ENCODE measurements at places on chromosomes 6 and 20.

DNA sequence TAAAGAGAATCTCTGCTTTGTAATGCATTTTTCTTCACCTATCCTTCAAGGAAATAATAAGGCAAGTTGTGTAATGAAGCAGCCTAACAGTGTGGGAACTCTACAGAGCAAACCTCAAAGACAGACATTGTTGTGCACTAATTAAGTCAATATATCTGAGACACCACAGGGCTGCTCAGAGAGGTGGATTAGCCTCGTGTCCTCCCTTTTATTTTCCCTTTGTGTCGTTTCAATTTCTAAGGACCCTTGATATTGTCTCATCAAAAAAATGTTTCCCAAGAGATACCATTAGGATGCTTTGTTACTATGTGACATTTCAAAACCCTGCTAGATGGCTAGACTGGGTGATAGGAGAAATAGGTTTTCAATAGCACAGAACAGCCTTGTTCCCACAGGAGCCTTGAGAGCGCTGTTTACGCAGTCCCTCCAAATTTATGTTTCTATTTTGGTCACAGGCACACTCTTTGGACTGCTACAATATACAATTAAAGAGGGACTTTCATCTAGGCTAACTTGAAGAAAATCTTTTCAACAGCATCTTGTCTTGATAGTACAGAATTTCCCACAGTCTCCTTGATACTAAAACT is 23.1 kb downstream of the UBE3D start:
- DNase-seq: no peak

GRCh38 chr6:50966532-50966931 is 147.9 kb downstream of the TFAP2B start:
- DNase-seq: no peak

DNA sequence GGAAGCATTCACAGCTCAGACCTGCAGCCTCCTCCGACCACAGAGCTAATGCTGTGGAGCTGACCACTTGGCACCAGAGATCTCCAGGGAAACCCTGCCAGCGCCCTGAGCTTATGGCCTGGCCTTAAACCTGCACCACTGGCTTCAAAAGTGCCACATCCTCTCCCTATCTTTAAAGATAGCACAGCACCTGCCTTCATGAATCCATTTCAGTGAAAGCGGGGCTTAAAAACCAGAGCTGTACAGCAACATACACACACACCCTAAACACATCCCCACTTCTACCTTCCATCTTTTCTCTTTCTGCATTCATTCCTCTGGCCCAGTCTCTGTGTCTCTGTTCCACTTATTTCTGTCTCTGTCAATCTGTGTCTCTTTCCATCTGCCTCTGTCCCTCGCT is 59.8 kb upstream of the CCDC167 start:
- DNase-seq: no peak

GRCh38 chr20:58910473-58910872 is 58.0 kb downstream of the GNAS start:
- no peak for DNase-seq

DNA sequence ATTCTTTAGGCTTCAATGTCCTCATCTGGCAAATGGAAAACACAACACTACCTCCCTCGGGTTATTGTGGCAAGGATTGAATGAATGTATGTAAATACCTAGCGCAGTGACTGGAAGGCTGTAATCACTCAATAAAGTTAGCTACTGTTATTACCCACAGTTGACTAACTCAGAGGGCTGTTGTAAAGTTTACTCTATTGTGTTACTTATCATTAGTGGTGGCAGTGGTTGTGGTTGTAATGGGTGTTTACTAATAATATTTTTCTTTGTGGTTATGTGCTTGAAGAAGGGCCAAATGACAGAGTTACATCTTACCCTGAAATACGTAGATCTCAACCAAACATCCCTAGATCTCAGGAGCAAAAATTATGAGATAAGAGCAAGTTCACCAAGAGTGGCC is 42.0 kb upstream of the PXDC1 start:
- no peak for DNase-seq

DNA sequence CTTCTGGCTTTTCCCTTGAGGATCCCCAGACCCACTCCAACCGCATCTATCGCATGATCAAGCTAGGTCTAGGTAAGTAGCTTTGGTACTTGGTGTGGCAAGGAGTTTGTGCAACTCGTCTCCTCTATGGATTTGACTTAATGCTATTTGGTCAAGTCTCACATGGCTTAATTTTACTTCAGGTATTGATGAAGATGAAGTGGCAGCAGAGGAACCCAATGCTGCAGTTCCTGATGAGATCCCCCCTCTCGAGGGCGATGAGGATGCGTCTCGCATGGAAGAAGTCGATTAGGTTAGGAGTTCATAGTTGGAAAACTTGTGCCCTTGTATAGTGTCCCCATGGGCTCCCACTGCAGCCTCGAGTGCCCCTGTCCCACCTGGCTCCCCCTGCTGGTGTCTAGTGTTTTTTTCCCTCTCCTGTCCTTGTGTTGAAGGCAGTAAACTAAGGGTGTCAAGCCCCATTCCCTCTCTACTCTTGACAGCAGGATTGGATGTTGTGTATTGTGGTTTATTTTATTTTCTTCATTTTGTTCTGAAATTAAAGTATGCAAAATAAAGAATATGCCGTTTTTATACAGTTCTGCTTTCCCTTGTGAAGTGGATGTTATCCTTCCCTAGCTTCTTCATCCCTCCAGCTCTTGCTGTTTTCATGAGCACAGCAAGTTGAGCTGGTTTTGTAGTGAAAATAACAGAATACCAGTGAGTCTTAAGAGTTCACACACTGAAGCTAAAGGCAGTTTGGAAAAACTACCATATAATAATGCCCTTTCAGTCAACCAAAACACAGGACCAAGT is 3.8 kb downstream of the SLC35B2 start:
- peak; percentile 52 for DNase-seq

Measured in HFFc6 (cell line).